GM18507 (cell line): ENCODE measurements at places on chromosomes 5 and 9.

DNA sequence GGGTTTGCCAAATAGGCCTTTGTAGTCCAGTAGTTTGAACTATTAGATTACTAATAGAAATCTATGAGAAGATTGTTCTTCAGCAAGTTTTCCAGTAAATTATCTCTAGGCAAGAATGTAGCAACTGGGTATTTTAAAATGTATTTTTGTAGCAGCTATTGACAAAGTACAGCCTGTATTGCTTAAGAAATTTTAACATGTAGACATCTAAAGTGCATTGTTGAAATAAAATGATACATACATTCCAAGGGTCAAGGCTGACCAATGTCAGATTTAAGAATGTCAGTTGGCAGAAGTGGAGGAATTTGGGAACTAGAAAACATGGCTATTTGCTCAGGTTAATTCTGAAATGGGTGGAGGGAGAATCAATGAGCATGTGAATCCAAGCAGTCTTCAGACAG lies 57.5 kb upstream of the ZSWIM6 start:
- DNase-seq = no peak

DNA sequence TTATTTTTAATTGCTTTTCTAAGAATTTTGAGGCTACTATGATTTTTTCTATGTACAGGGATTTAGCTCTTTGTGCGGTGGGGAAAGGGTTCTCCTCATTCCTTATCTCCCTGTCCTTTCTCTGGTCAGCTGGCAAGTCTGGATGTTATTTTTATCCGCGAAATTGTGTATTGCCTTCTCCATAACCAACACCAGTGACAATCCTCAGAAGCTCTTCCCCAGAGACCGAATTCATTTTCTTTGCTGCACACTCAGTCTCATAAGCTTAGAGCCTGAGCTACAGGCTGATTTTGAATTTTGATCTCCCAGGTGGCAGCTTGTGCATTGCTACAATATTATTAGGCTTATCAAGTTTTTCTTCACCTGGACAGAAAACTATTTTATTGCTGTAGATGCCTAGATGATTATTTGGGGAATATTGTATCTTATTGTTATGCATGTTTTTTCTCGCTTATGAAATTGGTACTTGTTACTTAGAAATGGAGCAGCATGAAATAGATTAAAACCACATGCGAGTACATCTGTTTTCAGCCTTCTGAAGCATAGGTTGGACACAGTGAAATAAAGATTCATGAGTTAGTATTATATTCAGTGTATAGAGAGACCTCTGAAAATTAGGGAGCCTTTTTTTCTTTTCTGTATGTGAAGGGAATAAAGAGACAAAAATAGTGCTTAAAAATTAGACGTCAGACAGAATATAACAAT lies 27.3 kb downstream of the CPEB4 start:
- no peak for DNase-seq

DNA sequence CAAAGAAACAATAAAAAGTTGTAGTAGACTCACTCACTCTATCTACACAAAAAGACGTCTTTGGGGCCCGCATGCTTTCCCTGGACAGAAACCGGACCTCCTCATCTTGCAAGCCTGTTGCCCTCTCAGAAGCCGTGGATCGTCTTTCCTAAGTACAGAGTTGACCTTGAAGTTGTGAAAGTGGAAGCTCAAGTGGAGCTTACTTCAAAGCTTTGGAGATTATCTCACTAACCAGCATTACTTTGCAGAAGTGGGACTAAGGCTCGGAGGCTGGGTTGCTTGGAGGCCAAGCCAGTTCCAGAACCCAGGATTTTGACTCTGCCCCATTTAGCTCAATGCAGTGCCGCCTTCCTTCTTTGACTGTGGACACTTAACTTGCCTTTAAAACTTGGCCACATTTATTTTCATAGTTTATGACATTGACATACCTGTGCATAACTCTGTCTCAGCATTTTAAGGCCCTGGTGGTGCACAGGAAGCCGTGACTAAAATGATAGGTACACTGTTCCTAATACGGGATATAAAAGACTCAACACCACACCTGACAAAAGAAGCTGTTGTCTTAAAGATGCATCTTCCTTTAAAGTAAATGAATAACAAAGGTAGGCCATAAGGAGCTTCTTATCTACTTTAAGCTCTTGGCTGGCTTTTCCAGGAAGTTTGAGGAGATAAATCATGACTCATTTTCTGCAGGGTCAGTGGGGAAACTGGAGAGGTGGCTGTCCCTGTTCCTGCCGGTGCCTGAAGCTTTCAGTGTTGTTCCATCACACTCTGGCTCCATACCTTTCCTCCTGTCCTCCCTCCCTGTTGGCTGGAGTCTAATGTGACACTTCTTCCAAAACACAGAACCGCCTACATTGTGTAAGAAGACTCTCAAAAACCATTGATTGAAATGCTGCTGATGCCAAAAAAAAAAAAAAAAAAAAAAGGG lies 10.7 kb downstream of the SLC25A25 start:
- DNase-seq = no peak

DNA sequence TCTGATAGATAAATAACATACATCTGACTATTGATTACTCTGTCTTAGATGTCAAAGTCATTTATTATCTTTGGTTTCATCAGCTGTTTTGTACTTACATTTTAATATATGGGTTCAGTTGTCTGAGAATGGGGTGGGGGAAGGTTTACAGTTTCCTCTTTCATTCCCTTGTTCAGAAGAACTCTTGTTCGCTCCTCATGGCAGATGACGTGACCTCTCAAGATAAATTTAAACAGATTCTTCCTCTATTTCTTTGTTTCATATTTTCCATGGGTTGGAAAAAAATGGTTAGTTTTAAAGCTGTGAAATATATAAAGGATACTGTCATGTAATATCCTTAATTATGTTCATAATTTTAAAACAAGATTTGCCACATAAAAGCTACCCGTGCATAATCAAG lies 61.4 kb downstream of the TSSK1B start:
- no peak for DNase-seq

DNA sequence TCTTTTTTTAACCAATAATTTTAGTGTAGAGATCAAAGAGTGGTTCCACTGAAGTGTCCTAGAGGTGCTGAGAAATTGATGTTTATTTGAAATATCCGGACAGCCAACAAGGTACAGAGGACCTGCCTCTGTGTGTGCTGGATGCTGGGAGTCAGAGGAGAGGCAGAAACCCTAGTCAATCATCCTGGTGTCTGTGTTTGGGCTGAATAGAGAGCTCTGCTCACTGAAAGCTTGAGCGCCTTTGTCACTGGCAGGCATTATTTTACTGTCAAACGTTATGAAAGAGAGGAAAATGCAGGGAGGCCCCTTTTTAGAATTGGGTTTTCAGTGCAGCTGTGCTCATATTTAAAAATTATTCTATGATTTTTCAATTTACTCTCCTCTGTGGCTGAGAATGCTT lies 480.3 kb upstream of the TYRP1 start:
- no peak for DNase-seq

GRCh38 chr9:90517103-90517502 lies 125.5 kb downstream of the DIRAS2 start:
- DNase-seq = no peak
